ENCODE measurements at places on chromosomes 12 and 14. TPM values are rescaled to one million over a fixed set of nuclear protein-coding genes. Genes with fewer than 3 reads are reported as not detected.

CLEC4D gene
- total RNA-seq: 0.41 TPM

IL26 gene
- total RNA-seq: not detected

OR11H7 gene
- total RNA-seq: not detected

HPD gene
- 1.0 TPM for total RNA-seq

LHX5 gene
- total RNA-seq: not detected

DNA sequence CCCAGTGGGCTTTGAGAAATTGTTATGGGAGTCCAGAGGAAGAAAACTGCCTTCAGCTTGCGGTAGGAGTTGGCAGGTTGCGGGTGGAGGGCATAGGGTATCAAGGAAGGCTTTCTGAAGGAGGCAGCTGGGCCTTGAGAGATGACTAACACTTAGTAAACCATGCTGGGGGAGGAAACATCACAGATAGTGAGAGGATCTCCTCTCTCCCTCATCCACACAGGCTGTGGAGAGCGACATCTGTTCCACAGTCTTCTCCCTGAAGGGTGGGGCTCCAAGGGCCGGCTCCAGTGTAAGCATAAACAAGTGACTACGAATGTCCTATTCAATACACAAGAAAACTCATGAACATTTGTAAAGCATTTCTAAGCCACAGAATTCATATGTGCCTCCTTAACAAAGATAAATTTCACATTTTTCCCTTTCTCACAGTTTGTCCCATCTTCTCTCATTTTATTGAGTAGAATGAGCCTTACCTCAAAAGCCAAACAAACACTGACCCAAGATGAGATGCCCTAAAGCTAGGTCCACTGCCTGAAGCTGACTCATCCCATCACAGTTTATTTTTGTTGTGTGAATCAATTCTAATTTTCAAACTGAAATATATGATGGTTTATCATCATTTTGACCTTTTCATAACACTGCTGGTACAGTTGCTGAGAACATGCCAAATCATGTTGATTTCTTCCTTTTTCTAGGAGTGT is 227.9 kb downstream of the SLC25A21 start:
- no peak for DNase-seq

DNA sequence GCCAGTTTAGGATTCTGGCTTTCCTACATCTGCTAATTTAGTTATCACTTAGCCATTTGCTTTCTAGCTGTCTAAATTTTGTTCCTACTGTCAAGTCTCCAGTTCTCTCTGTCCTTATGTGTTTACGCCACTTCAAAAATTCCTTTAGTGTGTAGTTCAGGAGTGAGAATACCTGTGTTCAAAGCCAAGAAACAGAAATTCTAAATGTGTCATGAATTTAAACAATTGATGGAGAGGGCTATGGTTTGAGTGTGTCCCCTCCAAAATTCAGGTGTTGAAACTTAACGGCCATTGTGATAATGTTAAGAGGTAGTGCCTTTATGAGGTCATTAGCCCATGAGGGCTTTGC is 11.4 kb upstream of the CATSPERB start:
- DNase-seq: no peak

DNA sequence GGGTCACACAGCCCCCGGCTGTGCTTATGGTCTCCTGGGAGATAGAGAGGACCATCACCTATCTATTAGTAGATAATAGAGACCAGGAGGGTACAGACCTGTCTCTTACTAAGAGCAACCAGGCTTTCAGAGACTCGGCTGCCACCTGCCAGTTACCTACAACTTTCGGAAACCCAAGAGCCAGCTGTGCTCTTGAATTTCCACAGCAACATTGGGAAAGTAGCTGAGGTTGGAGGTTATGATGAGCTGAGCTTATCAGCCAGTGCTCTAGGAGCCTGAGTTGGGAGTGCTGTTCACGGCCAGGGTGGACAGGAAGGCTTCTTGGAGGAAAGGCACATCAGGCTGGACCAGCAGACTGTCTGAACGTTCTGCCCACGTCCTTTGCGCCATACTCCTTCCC is 67.6 kb downstream of the RIN3 start:
- DNase-seq: no peak

DNA sequence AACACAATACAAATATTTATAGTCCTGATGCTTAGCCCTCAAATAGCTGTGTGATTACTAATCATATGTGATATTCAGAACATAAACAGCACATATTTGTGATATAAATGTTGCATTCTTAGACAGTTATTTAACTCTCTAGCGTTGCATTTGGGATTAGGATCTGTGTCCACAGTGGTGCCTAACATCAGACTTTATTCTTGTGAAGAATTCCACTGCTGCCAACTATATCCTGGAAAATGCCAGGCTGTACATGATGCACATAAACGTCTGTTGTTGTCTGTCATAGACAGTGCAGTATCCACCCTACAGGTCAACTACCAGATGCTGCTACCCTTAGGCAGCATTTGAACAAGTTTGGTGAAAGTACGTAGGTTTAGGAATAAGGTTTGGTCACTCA is 39.0 kb downstream of the SLC38A4 start:
- DNase-seq: no peak

GRCh38 chr12:120903412-120904196 is 554 bp downstream of the SPPL3 start:
- peak; percentile 80 for DNase-seq

DNA sequence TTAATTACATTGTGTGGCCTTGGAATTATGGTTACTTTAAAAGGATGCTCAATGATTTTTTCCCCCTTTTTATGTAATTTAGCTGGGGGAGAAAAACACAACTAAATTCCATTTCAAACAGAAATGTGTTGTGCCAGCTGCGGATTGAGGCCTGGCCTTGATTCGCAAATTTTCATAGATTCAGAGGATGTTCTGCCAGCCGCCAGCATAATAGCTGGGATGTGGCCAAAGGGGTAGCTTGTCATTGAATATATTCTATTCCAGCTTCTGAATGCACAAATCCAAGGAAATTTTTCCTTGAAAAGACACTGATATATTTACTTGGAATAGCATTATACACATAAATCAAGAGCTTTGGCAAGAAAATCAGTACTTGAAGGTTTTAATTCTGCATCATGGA is 43.7 kb downstream of the TRHDE start:
- no peak for DNase-seq

DNA sequence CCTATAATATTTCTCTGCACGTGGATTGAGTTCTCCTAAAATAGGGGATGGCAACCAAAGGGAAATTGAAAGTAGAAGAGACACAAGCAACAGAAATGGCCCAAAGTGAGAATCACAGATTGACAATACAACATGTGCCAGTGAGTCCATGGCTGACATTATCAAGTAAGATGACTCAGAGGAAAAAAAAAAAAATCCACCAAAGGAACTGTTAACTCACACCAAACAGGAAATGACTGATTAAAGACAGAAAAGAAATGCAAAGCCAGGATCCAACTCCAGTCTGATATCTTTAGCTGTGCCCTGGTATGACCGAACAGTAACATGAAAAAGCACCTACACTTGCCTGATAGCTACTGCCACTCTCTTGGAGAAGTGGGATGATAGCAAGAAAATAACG is 485.0 kb downstream of the PRKD1 start:
- DNase-seq: no peak

- no peak for DNase-seq
These were observed 106.4 kb downstream of the EPS8 start for GRCh38 chr12:15682826-15683225.

- no peak for DNase-seq
These were observed 75.8 kb upstream of the SLC38A4 start for GRCh38 chr12:46901464-46902205.

- no peak for DNase-seq
These were observed 27.8 kb downstream of the CNOT2 start for GRCh38 chr12:70271025-70271424.

- DNase-seq: peak; percentile 78
These were observed 8.9 kb downstream of the AJUBA start for GRCh38 chr14:22973217-22974032.

DNA sequence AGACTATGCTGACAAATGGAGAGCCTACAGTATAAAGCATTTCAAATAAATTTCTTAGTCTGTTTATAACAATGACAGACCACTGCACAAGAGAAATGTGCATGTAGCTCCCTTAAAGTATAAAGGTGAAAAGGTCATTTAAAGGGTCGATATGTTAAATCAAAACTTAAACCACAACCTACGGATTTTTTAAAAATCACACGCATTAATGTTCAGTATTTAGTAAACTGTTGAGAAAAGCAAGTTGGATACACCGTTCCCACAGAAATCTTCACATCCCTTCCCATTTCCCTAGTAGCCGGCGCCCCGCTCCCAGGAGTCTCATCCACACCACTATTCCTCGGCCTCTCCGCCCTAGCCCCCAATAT is 614 bp downstream of the FKBP3 start:
- DNase-seq: no peak

DNA sequence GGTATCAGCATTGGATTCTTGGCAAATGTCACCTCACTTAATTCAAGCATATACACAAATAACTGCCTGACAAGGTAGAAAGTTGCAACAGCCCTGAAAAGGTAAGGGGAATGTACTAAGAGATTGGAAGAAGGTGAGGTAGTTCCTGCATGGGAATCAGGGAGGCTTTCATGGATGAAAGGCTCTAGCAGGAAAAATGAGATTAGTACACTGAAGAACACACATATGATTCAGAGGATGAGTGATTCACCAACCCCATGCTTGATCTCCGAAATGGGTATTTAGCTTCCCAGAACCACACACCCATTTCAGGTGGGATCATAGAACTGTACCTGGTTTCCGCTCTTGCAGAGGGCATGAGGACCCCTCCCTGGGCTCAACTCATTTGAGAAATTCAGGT is 65.8 kb downstream of the PAH start:
- DNase-seq: no peak

DNA sequence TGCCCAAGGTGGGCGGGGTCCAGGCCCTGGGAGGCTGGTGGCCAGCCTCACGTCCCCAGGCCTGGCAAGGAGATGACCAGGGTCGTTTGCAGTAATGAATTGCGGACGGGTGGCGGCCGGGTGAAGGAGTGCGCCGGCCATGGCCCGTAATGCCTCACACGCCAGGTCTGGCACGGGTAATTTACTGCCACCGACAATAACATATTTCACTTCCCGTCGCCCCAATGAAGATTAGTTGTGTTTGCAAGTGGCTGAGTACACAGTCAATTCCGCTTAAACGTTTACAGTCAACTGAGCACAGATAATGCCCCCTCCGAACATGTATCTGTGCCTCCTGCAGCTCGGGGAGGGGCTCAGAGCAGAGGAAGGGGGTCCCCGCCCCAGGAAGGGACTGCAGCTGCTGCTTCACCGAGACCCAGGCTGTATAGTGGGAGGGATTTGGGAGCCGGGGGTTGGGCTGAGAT is 48.3 kb downstream of the MVK start:
- DNase-seq: no peak

- DNase-seq: no peak
These were observed 141.1 kb downstream of the NDUFA12 start for GRCh38 chr12:94862421-94862820.

DNA sequence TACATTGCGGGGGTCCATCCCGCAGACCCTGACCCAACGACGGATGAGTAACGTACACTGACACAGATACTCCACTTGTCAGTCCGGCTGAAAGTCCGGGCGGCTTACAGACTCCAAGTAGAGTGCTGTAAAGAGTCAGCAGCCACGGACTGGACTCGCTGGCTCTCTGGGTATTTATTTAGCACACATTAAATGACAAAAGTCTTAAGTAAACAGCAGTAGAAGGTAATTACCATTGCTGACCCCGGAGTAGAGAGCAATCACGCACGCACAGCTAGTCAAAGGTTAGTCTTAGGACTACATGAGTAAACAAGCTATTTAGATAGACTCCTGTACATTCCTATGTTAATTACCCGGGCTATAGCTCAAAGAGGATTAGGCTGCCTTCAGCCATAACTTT is 780.9 kb downstream of the RPS29 start:
- DNase-seq: no peak

- DNase-seq: no peak
These were observed 82.7 kb downstream of the BEGAIN start for GRCh38 chr14:100504372-100505078.

- DNase-seq: peak; percentile 73
These were observed 98.0 kb downstream of the FBXL14 start for GRCh38 chr12:1496162-1496900.

DNA sequence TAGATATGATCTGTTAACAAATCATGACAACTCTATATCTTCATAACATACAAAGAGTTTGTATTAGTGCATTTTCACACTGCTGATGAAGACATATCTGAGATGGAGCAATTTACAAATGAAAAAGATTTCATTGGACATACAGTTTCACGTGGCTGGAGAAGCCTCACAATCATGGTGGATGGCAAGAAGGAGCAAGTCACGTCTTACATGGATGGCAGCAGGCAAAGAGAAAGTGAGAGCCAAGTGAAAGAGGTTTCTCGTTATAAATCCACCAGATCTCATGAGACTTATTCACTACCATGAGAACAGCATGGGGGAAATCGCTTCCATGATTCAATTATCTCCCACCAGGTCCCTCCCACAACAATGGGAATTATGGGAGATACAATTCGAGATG is 157.6 kb downstream of the DUSP6 start:
- DNase-seq: no peak

GRCh38 chr14:21069388-21070082 is 569 bp upstream of the ARHGEF40 start:
- DNase-seq: no peak

DNA sequence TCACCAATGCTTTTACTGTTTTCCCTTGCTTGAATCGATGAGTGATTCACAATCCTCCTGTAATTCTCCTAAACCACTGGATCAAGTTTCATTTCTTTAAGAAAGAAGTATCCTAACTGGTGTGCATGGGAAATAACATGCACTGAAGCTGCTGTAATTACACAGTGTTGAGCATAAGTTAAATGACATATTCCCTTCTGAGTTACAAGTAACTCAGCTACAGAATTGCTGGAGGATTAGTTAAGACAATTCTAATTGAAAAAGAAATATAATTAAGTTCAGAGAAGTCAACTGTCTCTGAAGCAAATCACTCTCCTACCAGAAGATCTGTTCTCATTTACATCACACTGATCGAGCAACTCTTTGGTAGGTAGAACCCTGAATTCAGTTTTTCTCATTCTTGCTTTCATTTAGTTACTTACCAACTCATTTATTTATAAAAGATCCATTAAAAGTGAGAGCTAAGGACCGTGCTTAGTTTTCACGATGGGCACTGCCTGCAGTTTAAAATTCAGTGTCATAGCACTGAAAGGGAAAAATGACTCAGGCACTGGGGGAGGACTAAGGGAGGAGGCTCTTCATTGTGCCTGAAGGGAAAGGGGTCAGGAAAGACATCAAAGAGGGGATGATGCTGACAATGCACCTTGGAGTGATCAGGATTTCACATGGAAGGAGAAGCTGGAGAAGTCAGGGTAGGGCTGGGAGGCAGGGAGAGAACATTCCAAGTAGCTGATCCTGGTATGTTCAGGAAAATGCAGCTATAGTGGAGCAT is 327.2 kb downstream of the EMP1 start:
- DNase-seq: no peak

Measured in mucosa of descending colon (tissue), 3 donors.